NCI-H446 (cell line): ENCODE measurements at places on chromosomes 12 and 14.

DNA sequence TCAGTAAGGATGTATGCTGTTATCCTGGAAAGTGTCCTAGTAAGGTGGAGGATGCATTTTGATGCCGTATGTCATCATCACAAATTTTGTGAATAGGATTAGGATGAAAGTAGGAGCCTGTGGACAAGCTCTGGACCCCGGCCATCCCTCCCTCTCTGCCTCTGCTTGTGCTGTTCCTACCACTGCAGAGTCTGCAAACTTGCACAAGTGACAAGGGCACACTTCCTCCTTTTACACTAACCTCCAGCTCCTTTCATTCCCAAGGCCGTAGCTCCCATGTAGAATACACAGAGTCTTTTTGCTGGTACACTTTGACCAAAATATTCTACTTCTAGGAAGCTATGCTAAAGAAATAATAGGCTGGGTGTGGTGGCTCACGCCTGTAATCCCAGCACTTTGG is 13.3 kb upstream of the TMCC3 start:
- DNase-seq, result no peak

DNA sequence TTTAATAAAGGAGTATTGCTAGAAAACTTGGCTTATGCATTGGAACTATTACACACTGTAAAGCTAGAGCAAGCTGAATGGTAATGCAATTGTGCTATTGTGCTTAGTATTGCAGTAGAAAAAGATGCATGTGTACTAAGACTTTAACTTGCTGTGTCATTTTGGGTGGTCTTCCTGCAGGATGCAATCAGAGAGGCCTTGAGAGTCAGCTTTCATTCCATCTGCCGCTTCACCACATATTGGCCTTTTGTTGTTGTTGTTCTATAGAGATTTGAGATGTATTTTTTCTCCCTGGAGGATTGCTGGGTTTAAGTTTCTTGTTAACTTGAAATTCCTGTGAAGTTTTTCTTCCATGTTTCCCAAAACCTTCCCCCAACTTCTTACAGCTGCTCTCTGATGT is 449.7 kb downstream of the TMTC2 start:
- DNase-seq, result no peak

DNA sequence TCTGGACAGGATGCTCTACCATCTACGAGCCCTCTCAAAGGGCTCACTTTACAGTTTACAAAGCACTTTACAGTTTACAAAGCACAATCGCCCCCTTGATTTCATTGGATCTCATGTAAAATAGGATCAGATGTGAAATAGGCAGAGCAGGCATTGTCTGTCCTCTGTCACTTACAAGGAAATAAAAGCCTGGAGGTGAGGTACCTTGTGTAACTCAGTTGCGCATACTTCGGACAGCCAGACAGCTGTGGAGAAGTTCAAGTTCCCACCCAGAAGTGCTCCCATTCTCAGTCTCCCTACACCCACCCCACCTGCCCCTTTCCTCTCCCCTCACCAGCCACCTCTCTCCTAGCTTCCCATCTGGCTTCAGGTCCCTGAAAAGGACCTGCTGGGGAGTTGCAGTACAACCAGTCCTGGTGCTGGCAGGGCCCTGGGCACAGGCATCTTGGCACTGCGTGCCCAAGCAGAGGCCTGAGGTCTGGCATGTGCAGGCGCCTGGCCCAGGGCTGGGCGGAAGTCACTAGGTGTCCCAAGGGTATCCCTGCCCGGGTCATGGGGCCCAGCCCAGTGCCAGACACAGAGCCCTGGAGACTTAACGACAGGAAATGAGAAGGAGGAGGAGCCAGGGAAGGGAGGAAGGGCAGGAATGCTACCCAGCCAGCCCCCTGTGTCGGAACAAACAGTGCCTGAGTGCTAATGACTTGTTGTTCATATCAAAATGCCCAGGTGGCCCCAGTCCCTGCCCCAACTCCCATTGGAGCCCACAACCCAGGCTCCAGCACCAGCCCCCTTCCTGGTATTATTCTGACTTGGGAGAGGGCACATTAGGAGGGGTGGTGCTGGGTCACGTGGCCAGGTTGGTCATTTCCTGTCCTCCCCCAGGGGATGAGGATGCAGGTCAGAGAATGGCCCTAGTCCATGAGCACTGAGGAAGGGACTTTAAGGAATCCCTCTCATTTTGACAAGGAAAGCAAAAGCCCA is 5.4 kb downstream of the RAPGEF3 start:
- DNase-seq, result no peak

GRCh38 chr12:2291182-2291832 is 238.5 kb downstream of the CACNA1C start:
- peak; percentile 57 for DNase-seq

DNA sequence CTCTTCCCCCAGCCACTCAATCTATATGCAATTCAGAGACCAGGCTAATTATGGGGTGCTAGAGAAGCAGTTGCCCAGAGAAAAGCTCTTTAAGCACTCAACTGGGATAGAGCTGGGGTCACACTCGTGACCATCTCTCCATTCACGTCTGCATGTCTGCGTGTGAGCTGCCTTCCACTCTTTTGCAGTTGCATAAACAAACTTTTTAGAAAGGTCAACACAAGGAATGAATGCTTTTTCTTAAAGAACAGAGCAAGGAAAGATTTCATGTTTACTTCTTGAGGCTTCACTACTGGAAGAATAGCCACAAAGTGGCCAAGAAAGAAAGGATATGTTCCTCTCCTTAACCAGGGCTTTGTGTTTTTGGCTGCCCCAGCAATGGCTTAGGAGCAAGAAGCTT is 151.1 kb downstream of the SAMD4A start:
- no peak for DNase-seq

DNA sequence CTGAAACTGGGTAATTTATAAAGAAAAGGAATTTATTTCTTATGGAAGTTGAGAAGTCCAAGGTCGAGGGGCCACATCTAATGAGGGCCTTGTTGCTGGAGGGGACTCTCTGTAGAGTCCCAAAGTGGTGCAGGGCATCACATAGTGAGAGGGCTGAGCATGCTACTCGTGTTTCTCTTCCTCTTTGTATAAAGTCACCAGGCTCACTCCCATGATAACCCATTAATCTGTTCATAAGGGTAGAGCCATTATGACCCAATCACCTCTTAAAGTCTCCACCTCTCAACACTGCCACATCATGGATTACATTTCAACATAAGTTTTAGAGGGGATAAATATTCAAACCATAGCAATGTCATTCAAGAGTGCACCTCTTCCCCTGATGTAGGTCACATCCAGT is 79.1 kb upstream of the ATP2B1 start:
- DNase-seq, result no peak

- no peak for DNase-seq
Measured at GRCh38 chr12:57756406-57757341, 1.8 kb downstream of the MARCHF9 start.

- no peak for DNase-seq
Measured at GRCh38 chr12:129848876-129849275, 54.9 kb downstream of the TMEM132D start.

- no peak for DNase-seq
Measured at GRCh38 chr14:97005934-97006333, 208.8 kb downstream of the VRK1 start.

DNA sequence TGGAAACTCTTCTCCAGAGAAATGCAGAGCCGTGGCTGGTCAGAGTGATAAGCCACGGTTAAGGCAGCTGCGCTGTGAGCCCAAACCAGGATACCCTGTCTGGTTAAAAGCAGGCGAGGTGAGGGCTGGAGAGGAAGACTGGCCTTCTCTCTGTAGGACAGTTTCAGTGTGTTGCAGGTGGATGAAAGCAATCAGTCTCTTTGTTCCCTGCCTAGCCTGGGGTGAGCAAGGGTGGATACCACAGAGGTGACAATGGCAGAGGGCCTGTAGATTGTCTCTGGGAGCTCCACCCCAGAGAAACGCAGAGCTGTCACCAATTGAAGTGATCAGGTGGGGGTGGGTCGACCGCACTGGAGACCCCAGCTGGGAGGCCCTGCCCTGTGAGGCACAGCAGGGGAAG is 621.9 kb downstream of the LRFN5 start:
- DNase-seq, result no peak

DNA sequence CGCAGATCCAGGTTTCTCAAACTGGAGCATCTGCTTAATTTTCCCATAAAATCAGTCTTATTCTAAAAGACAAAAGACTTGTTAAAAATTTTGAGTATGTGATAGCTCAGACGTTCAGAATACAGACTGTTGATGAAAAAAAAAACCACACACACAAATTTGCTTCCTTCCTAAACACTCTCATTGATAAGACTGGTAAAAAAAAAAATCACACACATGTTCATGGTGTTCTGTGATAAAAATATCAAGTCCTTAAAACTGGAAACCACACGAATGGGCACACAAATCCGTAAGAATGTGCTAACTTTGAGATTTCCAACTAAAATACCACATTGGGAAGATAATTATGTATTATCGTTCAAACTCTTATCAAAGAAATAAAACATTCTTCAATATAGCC is 6.7 kb upstream of the ARID4A start:
- DNase-seq, result no peak

DNA sequence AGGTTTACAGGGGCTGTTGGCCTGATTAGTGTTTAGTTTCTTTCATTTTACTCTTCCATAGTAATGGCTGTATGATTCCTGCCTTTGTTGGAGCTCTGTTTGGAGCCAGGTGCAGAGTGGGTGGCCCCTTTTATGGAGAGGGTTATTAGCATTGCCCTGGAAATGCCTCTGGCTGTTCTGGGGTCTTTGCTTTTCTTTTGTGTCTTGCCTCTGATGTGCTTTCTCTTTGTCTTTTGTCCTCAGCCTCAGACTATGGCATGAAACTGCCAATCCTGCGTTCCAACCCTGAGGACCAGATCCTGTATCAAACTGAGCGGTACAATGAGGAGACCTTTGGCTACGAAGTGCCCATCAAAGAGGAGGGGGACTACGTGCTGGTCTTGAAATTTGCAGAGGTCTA is 6.9 kb downstream of the MLEC start:
- DNase-seq, result no peak

GRCh38 chr14:24057867-24058259 is 6.1 kb downstream of the CARMIL3 start:
- no peak for DNase-seq

DNA sequence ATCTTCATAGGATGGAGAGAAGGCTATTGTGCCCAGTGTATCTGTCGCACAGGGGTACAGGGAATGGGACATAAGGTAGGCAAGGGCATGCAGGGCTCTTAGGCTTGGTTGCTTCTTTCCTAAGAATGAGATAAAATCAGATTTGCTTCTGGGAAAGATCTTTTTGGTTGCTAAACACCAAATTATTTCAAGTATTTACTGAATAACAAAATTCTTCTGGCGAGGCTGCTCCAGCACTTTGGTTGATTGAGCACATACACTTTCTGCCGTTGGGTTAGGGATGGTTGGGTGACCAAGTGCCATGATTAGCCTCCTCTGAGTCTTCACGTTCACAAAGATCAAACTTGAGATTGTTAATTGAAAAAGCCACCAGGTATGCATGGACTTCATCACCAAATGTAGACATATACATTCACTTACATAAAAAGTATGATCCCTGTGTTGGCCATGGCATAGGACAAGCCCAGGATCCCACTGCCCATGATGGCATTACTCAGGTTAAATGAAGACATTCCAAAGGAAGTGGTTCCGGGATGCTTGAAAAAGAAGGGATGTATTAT is 38.2 kb downstream of the SLC38A4 start:
- DNase-seq, result no peak

DNA sequence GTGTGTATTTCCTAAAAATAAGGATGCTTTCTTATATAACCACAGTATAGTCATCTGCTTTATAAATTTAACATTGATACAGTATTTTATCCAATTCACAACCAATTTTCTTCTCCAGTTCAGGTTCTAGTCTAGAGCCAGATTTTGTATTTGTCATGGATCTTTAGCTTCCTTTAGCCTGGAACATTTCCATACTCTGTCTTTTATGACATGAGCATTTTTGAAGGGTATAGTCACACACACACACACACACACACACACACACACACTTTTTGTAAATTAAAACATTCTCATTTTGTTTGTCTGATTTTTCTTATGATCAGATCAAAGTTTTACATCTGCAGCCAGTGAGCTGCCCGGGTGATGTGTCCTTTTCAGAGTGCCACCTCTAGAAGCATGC is 25.4 kb downstream of the CGRRF1 start:
- no peak for DNase-seq

- DNase-seq, result peak; percentile 16
Measured at GRCh38 chr14:35406506-35407305, 2.2 kb upstream of the NFKBIA start.

- no peak for DNase-seq
Measured at GRCh38 chr12:46401662-46402061, 29.1 kb upstream of the SLC38A2 start.

- no peak for DNase-seq
Measured at GRCh38 chr14:22735096-22735495, 31.4 kb upstream of the OXA1L start.

DNA sequence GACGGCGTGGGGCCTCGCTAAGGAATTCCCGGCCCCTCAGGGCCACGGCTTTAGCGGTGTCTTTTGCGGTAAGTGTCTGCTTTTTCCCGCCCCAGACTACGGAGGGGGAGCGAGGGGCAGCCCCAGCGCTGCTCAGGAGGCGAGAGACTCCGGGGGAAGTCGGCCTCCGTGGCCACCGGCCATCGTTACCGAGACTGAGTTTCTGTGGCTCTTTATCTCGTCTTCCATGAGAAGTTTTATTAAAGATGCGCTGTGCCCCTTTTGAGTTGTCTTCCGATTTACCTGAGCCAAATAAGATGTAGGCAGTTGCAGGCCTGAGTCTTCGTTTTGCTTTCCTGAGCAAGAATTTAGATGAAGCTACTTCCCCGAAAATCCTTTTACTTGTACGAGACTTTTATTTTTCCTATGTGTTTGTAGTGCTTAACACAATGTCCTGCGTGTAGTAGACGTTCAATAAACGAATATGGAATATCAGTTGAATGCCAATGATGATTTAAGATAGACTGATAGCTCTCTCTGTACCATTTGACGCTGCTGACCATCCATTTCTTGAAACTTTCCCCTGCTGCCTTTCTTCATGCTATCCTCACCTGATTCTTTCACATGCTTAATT is 462 bp downstream of the SRP54 start:
- no peak for DNase-seq

DNA sequence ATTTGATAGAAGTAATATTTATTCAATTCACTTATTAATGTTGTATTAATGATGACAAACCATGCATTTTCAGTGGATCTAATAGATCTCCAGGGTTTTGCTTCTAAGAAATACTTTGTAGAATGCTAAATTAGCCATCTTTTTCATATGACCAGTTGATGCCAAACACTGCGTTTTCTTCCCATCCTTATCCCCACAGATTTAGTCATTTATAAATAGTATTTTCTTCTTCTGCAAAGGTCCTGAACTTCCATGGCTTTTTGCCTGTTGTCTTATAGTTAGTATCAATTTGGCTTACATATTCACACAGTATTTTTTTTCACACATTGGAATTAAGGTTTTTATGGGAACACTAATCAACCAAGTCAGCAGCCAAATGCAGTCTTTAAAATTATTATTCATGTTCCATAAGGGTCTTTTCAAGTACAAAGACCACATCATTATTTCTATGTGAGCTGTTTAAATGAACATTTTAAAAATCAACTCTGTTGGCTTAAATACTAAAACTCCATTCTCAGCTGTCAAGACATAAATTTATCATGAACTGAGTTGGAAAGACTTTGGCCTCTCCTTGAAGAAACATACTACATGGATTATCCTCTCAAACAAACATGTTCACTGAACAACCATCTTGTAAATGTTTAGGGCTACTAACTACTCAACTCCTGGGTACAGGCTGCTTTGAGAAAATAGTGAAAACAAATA is 1278.4 kb upstream of the FLRT2 start:
- DNase-seq, result no peak
